ENCODE measurements at places on chromosomes 3 and 15.

DNA sequence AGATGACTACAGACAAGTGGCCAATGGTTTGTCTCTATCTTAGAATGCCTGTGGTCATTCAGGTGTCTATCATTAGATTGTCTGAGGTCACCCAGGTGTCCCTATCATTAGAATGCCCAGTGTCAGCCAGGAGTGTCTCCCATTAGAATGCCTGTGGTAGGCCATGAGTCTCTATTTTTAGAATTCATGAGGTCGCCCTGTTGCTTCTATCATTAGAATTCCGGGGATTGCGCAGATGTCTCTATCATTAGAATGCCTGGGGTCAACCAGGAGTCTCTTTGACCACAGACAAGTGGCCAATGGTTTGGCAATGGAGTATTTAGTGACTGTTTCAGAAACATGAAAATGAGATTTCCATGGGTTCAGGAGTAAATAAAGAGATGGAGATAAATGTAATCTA lies 7.6 kb downstream of the RTP2 start:
- DNase-seq: no peak

DNA sequence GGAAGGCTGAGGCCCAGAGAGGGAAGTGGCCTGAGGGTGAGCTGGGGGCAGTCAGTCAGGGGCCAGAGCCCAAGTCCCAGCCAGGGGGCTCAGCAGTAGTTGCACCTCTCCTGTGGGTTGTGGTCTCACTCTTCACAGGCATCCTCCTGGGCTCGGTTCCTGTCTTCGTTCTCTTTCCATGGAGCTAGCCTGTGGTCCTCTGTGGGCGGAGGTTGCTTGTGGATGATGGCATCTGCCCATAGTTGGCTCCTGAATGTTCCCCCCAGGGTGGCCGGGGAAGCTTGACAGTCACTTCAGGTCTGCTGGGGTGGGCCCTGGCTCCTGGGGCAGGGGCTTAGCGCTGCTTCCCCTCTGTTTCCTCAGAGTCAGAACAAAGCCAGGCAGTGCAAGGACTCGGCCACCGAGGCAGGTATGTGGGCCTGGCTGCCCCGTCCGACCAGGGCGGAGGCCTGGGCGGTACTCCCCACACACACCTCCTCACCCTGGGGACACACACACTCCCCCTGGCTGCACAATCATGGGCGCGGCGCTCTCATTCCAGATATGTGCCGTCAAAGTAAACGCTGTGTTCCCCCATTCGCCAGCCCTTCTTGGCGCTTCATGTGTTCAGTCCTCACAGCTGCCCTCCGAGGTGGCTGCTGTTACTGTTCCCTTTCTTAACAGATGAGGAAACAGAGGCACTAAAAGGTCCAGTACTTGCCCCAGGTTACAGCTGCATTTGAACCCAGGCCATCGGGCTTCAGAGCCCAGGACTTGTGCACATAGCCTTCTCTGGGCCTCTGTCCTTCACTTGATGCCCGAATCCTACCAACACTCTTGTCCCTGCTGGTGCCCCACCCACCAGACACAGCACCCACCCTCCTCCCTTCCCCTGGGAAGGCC lies 34.5 kb downstream of the PSTPIP1 start:
- DNase-seq: no peak

- no peak for DNase-seq
Observed at GRCh38 chr15:24862726-24863521, 91.9 kb upstream of the SNRPN start.

DNA sequence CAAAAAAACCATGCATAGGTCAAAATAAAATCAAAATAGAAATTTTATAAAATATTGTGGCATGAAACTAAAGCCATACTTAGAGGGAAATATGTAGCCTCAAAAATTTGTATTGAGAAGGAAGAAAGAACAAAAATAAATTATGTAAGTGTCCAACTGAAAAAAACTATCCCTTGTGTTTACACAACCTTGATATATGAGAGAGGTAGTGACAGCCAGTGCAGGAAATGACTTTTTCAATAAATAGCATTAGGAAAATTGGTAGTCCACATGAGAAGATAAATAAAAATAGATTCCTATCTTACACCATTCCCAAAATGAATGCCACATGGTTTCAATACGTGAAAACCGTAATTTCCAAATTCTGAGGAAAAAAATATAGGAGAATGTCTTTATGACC lies 13.2 kb upstream of the PRSS50 start:
- DNase-seq: no peak

DNA sequence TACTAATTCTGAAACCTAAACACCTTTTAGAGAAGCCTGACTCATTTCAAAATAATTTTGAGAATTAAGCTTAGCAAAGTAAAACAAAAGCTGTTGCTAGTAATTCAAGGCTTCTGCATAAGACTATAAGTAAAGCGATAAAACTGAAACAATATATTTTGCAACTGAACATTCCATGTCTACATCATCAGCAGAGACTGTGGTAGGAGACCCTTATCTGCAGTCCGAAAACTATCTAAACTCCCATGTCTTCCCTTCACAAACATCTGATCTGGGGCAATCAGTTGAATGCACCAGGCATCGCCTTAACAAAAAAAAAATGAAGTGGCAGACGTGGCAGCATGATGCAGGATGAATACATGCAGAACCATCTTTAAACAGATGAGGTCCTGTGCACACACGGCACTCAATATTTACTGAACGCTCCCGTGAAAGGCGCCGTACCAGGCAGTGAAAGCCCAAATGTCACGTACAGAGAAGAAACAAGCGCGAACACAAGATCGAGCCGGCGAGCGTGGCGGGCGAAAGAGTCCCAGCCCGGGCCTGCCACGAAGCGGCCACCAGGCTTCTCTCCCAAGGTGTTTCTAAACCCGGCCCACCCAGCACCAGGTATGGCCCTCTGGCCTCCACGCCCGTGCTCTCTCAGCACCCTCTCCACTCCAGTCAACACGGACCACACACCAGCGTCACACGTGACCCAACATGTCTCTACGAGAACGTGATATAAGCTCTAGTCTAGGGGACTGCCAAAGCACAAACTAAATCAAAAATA lies 63.0 kb downstream of the CHSY1 start:
- no peak for DNase-seq

- no peak for DNase-seq
Observed at GRCh38 chr15:65210770-65211481, at the start of gene CILP. Gene CILP (minus strand): TSS chr15:65211473. CDS start chr15:65209755, 1,718 bp downstream.

DNA sequence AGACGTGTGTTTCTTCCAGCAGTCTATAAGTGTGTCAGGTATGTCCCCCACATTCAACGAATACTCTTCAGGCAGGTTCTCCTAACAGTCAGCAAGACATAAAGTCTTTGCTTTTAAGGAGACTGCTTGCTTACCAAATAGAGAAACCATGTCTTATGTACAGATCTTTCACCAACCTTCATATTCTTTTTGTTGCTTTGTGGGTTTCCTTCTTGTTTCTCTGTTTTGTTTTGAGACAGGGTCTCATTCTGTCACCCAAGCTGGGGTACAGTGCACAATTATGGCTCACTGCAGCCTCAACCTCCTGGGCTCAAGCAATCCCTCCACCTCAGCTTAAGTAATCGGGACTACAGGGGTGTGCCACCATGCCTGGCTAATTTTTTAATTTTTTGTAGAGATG lies 14.3 kb downstream of the DYNC1LI1 start:
- no peak for DNase-seq

DNA sequence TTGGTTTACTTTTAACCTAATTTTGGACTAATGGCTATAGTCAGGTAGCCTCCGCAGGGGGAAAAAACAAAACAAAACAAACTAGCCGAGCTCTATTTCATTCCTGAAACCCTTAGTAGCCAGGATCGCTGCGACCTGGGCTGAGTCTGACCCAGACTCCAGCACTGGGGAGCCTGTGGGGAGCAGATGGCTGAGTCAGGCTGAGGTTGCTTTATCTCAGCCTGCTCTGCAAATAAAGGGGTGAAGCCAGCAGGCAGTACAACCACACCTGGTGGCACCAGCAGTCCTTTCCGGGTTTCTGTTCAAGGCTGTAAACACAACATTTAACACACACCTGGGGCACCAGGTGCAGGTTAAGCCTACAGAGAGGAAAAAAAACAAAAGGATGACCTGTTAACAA lies 27.3 kb downstream of the ABHD2 start:
- peak; percentile 35 for DNase-seq

- DNase-seq: no peak
Observed at GRCh38 chr3:11195721-11196332, 41.5 kb downstream of the HRH1 start.

DNA sequence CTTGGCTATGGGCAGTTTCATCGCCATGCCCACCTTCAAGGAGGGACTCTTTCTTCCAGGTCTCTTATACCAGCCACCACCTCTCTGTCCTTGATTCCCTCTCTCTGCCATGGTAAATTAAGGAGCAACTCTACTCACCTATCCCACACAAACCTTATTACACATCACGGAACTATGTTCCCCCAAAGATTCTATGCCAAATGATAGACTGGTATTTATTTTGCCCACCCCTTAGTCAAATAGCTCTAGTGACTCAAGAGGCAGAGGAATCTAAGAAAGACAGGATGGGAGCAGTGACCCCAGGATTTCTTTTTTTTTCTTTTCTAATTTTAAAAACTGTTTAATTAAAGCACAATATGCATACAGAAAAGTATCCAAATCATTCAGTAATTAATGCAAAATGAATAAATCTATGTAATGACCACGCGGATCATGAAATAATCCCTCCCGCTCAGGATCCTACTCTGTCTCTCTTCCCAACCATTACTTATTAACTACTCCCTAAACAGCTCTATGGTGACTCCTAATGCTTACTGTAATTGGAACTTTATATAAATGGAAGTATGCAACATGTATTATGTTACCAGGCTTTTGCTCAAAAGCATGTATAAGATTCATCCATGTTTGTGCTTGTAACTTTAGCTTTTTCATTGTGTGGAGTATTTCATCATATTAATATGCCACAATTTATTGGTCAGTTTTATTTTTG lies 410.8 kb upstream of the RASGRP1 start:
- no peak for DNase-seq

- DNase-seq: no peak
Observed at GRCh38 chr15:73789521-73790240, 36.5 kb upstream of the INSYN1 start.

DNA sequence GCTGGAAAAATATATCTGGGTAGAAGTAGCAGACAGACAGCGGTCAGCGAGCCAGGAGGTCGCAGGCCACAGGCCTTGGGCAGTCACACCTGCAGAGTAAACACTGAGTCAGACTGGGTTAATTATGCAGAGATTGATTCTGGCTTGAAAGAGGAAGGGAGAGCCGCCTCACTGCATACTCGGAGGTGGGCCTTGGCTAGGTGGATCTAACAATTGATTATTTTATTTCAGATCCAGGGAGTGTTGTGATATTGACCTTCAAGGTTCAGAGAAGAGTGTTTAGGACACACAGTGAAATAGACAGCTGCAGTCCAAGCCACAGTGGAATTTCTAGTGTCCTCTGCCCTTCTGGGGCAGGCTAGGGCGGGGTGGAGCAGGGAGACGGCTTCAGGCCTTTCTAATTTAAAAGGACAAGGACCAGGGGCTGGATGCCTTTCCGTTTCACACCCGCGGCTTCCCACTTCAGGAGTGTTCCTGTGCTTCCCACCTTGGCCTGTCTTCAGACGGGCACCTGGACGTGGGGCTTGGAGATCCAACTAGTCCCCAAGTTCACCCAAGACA lies 237.3 kb downstream of the XXYLT1 start:
- DNase-seq: no peak

- no peak for DNase-seq
Observed at GRCh38 chr3:133886031-133886722, 9.5 kb downstream of the RAB6B start.

DNA sequence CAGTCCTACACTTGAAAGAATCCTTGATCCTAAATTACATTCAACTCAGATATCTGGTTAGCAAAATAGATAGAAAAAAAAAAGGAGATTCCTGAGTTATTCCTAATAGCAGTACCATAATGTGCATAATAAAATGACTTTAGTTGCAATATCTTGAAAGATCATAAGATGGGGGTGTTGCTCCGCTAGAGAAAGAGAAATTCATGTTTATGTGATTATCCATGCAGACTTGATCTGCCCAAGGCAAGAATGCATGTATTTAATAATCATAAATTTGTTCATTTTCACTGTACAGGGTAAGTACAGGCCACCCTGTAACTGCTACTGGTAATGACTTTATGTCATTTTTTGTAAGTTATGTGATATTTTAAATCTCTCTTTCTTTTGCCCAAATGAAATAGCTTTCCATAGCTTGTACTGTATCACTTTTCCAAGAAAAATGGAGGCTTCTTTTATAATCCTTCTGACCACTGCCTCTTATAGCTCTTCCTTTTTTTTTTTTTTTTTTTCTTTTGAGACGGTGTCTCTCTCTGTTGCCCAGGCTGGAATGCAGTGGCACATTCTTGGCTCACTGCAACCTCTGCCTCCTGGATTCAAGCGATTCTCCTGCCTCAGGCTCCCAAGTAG lies 84.6 kb downstream of the HCN4 start:
- no peak for DNase-seq

GRCh38 chr3:186857743-186858142 lies 15.2 kb downstream of the ADIPOQ start:
- DNase-seq: no peak

GRCh38 chr3:8767256-8767666 lies 2.2 kb downstream of the OXTR start:
- DNase-seq: no peak

- DNase-seq: no peak
Observed at GRCh38 chr3:4421121-4421520, 45.9 kb downstream of the SUMF1 start.

GRCh38 chr15:62938825-62939224 lies 103.7 kb upstream of the TPM1 start:
- DNase-seq: no peak

DNA sequence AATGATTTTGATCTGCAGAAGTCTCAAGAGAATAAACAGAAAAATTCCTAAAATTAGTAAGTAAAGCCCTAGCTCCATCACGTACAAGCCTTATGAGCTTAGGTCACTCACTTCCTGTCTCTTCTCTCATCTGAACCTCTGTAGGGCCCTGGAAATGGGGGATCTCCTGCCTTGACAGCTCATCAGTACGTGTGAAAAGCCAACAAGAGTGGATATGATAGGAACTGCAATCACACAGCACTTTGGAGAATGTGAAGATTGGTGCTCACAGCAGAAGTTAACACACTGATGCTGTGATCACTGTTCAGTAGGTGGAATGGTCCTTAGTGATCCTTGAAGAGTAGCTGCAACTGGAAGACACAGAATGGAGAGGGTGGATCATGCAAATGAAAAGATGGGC lies 27.8 kb upstream of the ALDH1L1 start:
- no peak for DNase-seq

GRCh38 chr3:55534876-55535275 lies 47.8 kb upstream of the WNT5A start:
- no peak for DNase-seq

GRCh38 chr3:56930706-56931105 lies 129.0 kb upstream of the ARHGEF3 start:
- no peak for DNase-seq
